NCI-H1694 (cell line): ENCODE measurements at places on chromosomes 2 and 18.

- DNase-seq = no peak
Observed at GRCh38 chr2:61125123-61125710, 36.8 kb upstream of the C2orf74 start.

DNA sequence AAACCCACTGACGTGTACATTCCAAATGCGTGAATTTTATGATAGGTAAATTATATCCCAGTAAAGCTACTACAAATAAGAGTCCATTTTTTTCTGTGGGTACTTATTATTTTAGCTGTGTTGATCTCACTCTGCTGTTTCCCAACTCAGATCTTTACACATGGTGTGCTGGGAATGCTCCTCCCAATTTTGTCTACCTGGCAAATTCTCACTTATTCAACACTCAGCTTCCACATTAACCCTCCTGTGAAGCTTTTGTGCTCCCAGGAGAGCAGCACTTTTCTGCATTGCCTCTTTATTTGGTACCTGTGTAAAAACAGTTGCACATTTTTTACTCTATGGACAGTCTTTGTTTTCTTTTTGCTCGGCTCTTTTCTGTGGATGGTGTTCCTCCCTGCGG is 38.6 kb upstream of the ATP5MC3 start:
- DNase-seq = no peak

DNA sequence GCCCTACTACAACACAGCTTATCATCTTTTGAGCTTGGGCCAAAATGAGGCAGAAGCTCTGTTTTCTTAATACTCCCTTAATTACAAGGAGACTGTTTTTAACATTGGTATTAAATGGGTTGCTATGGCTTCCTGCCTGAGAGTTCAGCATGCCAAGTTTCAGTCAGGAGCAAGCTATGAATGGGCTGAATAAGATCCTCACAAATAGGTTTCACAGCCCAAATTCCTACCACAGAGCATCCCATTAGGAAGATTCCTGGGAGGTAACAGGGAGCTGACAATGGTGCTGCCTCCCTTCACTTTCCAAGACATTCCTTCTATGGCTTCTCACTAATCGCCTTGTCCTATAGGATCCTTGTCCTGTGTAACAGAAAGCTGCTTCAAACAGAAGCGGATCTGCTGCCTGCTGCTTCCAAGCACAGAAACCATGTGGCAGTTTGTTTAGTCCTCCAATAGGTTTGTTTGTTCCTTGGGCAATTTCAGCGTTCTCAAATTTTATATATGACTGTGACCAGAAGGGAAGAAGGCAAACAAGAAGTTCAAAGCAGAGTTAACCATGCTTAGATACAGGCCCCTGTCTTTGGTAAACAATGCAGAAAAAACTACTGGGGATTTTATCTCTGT is 70.9 kb downstream of the NCKAP5 start:
- DNase-seq = no peak

- no peak for DNase-seq
Observed at GRCh38 chr2:152046940-152047339, 51.9 kb downstream of the CACNB4 start.
